ENCODE measurements at places on chromosomes 5 and 9. TPM values are rescaled to one million over a fixed set of nuclear protein-coding genes. Genes with fewer than 3 reads are reported as not detected.

Gene ACOT12
- total RNA-seq = 0.27 TPM

Gene KCNIP1
- 1.5 TPM for total RNA-seq

Gene EPB41L4B
- 2.8 TPM for total RNA-seq

Gene ZNF462
- total RNA-seq = 53.0 TPM

Gene SLC36A2
- not detected for total RNA-seq

Gene NUDT12
- total RNA-seq = 18.7 TPM

Gene STING1
- total RNA-seq = 0.18 TPM

Gene CXXC5
- total RNA-seq = 87.7 TPM

Gene GPSM1
- 29.4 TPM for total RNA-seq

Gene TAS2R1
- 0.17 TPM for total RNA-seq

Gene AK3
- total RNA-seq = 33.1 TPM

Gene ARL14EPL
- total RNA-seq = not detected

Gene GCNT4
- 0.26 TPM for total RNA-seq

Gene IFNA2
- not detected for total RNA-seq

Gene FAT2
- 0.26 TPM for total RNA-seq

Gene NME5
- total RNA-seq = not detected

Gene HTR1A
- 0.58 TPM for total RNA-seq

Gene PKD2L2
- total RNA-seq = 0.51 TPM

Gene PTGR1
- 82.6 TPM for total RNA-seq

Gene RANBP17
- 12.6 TPM for total RNA-seq

Gene IL31RA
- 2.8 TPM for total RNA-seq

Gene RRAGA
- total RNA-seq = 33.9 TPM

Gene SLC12A2
- total RNA-seq = 37.6 TPM

Gene SPINK4
- not detected for total RNA-seq

Gene FSTL4
- total RNA-seq = 2.7 TPM

Data from motor neuron (in vitro differentiated cells).